ENCODE measurements at places on chromosomes 5 and 9. TPM values are rescaled to one million over a fixed set of nuclear protein-coding genes. Genes with fewer than 3 reads are reported as not detected.

PLAC8L1 gene
- total RNA-seq: not detected

AQP7 gene
- not detected for total RNA-seq

CCNJL gene
- 0.34 TPM for total RNA-seq

SLC6A7 gene
- total RNA-seq: not detected
